ENCODE measurements at places on chromosomes 2 and 18. TPM values are rescaled to one million over a fixed set of nuclear protein-coding genes. Genes with fewer than 3 reads are reported as not detected.

DNA sequence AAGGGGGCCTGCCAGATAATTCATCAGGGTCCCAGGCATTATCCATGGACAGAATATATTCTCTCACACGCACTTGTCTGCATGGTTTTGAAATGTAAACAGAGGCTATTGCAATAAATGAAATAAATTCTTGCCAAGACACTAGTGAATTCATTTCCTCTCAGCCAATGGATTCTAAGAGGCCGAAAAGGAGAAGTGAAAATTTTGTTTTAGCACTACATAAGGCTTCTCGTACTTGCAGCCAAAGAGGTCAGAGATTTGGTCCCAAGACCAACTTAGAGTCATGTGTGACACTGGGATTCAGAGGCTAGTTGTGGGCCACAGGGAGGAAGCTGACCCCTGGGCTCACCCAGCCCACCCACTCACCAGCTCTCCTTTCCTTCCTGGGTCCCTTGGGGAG lies 184.1 kb upstream of the GLI2 start:
- no peak overlapping the region for H3K27ac ChIP-seq
- DNase-seq, result no peak
- no peaks in the 10 kb centered on the region for H3K27me3 ChIP-seq
- no peaks in the 10 kb centered on the region for H3K36me3 ChIP-seq

- DNase-seq, result no peak
- no peaks in the 10 kb centered on the region for H3K27me3 ChIP-seq
- no peaks in the 10 kb centered on the region for H3K4me1 ChIP-seq
- no peak overlapping the region for H3K4me3 ChIP-seq
- no peak overlapping the region for H3K27ac ChIP-seq
Measured at GRCh38 chr2:119086327-119086726, 72.2 kb downstream of the C1QL2 start.

RNU2-63P gene
- 48.3 TPM for total RNA-seq

GRCh38 chr2:82511894-82512293 lies 1947.2 kb downstream of the SUCLG1 start:
- H3K36me3 ChIP-seq, result no peaks in the 10 kb centered on the region
- DNase-seq, result no peak
- H3K4me3 ChIP-seq, result no peak overlapping the region
- no peaks in the 10 kb centered on the region for H3K27me3 ChIP-seq
- H3K27ac ChIP-seq, result no peak overlapping the region

CCDC121 gene
- total RNA-seq, result 0.25 TPM

Measured in natural killer cell (primary cell).